ENCODE measurements at places on chromosomes 16 and 17.

DNA sequence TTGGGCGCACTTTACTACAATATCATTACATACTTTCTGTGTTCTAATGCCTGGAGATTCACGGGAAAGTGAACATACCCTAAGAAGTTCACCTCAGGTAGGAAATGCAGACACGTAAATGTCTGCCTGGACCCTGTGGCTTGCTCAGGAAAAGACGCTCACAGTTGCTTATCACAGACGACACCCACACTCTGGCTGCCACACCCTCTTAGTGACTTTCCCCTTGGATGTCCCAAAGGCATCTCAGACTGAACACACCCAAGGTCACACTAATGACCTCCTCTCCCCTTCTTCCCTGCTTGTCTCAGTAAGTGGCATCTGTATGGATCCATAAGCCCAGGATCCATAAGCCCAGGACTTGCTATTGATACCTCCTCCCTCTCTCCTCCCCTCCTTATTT lies 32.6 kb downstream of the CDRT15 start:
- DNase-seq = no peak

DNA sequence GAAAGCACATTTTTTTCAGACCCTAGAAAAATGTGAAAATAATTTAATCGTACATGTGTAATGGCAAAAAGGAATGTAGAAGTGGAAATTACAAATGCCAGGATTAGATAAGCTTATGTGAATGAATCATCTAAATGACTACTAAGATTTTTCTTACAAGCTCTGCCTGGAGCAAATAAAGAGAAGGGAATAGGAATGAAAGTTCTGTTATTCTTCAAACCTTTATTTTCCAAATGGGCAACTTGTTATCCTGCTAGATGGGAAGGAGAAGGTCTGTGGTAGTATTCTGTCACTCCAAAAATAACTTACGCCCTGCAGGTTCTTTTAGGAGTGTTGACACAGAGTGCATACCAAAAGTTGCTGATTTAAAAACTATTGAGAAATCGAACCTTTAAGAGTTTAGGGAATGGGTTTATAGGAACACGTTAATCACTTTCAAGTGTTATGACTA lies 9.7 kb downstream of the CTCF start:
- DNase-seq = no peak

GRCh38 chr16:57477531-57478202 lies 8.6 kb downstream of the DOK4 start:
- DNase-seq = no peak

- no peak for DNase-seq
Observed at GRCh38 chr17:46836500-46836899, 14.9 kb upstream of the WNT9B start.

- no peak for DNase-seq
Observed at GRCh38 chr16:3220839-3221238, 14.1 kb downstream of the ZNF200 start.

DNA sequence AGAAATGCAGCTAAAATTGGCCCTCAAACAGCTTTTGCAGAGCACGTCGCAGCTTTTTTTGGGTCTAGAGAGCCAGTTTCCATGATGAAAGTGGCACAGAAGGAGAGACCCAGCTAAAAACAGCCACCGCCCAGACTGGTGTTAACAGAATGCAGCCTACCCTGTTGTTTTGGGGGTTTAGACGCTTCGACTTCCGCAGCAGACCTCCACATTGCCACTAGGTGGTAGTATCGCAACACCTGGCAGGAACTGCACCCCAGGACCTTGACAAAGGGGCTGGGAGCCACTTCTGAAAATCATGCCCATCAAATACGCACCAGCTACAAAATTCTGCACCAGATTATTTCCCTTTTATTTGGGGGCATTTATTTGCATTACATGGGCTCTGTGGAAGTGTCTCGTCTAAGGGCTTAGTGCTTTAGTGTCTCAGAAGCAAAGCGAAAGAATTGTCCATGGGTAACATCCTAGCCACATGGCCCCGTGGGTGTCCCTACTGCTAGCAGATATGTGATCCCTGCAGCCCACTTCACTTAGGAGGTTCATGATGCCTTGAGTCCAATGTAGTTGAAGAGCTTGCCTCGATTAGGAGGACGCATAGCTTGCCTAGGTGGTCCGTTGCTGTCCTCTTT lies 167.1 kb downstream of the HAPSTR1 start:
- peak; percentile 68 for DNase-seq

GRCh38 chr16:50298075-50298460 lies 31.7 kb downstream of the ADCY7 start:
- no peak for DNase-seq
